ENCODE measurements at places on chromosomes 11 and 22.

DNA sequence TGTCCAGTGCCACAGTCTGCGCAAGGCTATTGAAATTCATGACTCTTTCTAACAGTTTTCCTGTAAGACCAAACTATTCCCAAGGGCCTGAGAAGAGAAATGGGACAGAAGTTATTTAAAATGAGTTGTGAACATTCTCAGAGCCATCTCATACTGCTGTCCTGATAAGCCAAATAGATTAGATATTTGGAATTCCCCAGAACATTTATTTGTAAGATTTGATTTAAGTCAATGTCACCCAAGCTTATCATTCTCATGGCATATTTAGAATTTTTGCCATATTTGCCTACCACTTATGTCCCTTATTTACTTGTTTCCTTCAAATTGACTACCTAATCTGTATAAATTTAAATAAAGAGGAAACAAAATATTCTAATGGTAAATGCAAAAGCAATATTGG lies 82.4 kb downstream of the NAV2 start:
- DNase-seq, result no peak

- DNase-seq, result no peak
These were observed 2.7 kb upstream of the NFAM1 start for GRCh38 chr22:42434748-42435425.

GRCh38 chr11:115050756-115051155 lies 372.4 kb downstream of the NXPE2 start:
- no peak for DNase-seq

GRCh38 chr11:118442301-118442700 lies 6.0 kb downstream of the KMT2A start:
- DNase-seq, result no peak

GRCh38 chr11:11621573-11622339 lies at the start of gene GALNT18:
Gene GALNT18 (minus strand): TSS chr11:11622005.
- peak; percentile 96 for DNase-seq

- no peak for DNase-seq
These were observed 251.7 kb downstream of the GRM5 start for GRCh38 chr11:88814076-88814475.

DNA sequence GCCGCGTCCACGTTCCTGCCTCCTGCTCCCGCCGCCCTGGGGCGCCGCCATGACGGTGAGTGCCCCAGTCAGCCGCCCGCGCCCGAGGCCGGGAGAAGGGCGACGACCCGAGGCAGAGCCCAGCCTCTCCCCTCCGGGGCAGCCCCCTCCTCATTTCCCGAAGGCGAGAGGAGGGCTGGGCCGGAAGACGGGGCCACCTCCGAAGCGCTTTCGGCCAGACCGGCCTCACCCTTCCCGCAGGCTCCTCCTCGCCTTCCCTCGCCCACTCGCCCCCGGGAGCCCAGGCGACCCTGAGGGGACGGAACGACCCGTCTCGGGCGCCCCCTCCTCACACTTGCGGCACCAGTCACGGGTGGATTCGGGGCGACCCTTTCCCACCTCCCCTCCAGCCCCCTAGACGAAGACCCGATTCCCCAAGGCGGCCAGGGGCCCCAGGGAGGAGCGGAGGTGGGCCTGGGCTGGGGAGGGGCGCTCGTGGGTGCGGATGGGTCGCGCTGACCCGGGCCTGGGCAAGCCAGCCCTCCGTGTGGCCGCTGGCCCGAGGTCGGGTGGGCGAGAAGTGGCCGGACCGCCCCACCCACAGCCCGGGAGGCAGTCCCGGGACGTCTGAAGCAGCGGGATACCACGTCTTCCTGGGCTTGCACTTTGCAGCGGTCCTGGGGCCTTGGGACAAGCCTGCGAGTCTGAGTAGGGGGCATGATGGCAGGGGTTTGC lies 49.7 kb downstream of the TRIOBP start:
- no peak for DNase-seq

GRCh38 chr11:36306888-36307287 lies 10.8 kb downstream of the PRR5L start:
- DNase-seq, result no peak

GRCh38 chr11:3736816-3737215 lies 60.5 kb downstream of the NUP98 start:
- no peak for DNase-seq

- DNase-seq, result no peak
These were observed 29.7 kb upstream of the VWA5A start for GRCh38 chr11:124085583-124085982.

GRCh38 chr22:20062766-20063083 lies 17.3 kb upstream of the DGCR8 start:
- DNase-seq, result no peak

DNA sequence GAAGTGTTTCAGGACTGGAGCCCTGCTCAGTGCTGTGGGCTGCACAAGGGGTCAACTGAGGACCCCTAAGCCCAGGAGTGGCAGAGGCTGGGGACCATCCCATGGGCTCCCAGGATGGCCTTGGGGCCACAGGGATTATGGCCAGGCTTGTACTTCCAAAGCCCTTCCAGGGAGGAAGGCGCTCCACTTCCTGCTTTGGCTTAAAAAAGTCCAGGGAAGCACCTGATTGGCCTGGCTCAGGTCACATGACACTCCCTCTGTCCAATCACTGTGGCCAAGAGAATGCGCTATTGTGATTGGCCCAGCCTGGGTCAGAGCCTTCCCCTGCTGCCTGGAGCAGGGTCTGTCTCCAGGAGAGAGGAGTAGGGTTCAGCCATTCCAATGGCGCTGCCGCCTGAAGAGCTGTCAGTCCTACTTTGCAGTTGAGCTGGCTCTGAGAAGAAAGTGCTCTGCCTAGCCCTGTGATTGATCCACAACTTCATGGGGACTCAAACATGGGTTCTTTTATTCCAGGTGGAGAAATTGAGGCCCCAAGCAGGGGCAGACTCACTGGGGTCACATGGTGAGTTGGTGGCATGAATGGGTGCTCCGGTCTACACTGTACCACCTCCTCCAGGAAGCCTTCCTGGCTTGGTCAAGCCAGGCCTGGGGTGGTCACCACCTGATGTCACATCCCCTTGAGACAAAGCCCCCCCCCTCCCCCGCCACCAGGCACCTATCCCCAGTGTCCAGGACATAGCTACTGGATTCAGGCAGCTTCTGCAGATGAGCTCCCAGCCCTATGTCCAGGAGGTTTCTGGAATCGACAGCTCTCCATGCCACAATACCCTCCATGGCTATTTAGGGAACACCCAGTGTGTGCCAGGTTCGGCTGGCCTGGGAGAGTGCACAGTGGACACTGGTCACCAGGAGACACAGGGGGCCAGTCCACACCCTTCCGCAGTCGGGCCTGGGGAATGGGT lies 48.2 kb downstream of the RTN4R start:
- no peak for DNase-seq

GRCh38 chr11:73381589-73381988 lies 5.4 kb downstream of the RELT start:
- no peak for DNase-seq

- no peak for DNase-seq
These were observed 748.3 kb upstream of the ANO3 start for GRCh38 chr11:25583596-25583995.

GRCh38 chr22:38872831-38873248 lies 824 bp upstream of the CBX6 start:
- peak; percentile 88 for DNase-seq

GRCh38 chr22:25167834-25168601 lies 31.6 kb upstream of the CRYBB3 start:
- no peak for DNase-seq

DNA sequence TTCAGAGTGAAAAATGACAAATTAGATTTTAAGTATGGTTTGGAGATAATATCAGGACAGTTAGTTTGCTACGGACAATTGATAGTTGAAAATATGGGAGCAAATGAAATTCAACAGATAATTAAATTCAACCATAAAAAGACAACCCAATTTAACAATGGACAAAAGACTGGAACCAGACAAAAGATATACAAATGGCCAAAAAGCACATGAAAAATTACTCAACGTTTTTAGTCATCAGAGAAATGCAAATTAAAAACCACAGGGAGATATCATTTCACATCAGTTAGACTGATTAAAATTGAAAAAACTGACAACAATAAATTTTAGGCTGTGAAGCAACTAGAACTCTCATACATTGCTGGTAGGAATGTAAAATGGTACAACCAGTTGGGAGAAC lies 27.2 kb downstream of the SIK2 start:
- no peak for DNase-seq

- no peak for DNase-seq
These were observed 2.4 kb upstream of the TRIM68 start for GRCh38 chr11:4610258-4610935.

- no peak for DNase-seq
These were observed 477.7 kb upstream of the CADM1 start for GRCh38 chr11:115981814-115982471.

- DNase-seq, result no peak
These were observed 3.4 kb upstream of the OR4C6 start for GRCh38 chr11:55658608-55659007.

GRCh38 chr11:79045800-79046304 lies 395.0 kb downstream of the TENM4 start:
- DNase-seq, result no peak

GRCh38 chr11:125261588-125261987 lies 97.0 kb downstream of the PKNOX2 start:
- DNase-seq, result no peak

Data from aorta (tissue), 5 donors.